ENCODE measurements at places on chromosomes 12 and 14.

GRCh38 chr12:101859664-101860607 lies 17.4 kb upstream of the DRAM1 start:
- DNase-seq, result no peak

GRCh38 chr14:96204151-96205058 lies at the start of gene BDKRB2:
TSS of gene BDKRB2 (plus strand) at chr14:96204839. CDS start at chr14:96237108, 32,269 bp downstream.
- DNase-seq, result no peak

GRCh38 chr12:106566771-106567170 lies 16.0 kb upstream of the RFX4 start:
- no peak for DNase-seq

- DNase-seq, result no peak
Measured at GRCh38 chr14:72517736-72518135, 376.2 kb downstream of the DPF3 start.

- no peak for DNase-seq
Measured at GRCh38 chr12:111881716-111882115, 39.7 kb downstream of the MAPKAPK5 start.

- no peak for DNase-seq
Measured at GRCh38 chr14:68704736-68705720, 87.8 kb downstream of the ZFP36L1 start.

GRCh38 chr14:105192866-105193731 lies 12.0 kb upstream of the NUDT14 start:
- DNase-seq, result no peak

GRCh38 chr14:65006261-65006721 lies 19.6 kb downstream of the FNTB start:
- DNase-seq, result no peak

GRCh38 chr12:108069651-108070165 lies 59.4 kb upstream of the WSCD2 start:
- DNase-seq, result no peak

DNA sequence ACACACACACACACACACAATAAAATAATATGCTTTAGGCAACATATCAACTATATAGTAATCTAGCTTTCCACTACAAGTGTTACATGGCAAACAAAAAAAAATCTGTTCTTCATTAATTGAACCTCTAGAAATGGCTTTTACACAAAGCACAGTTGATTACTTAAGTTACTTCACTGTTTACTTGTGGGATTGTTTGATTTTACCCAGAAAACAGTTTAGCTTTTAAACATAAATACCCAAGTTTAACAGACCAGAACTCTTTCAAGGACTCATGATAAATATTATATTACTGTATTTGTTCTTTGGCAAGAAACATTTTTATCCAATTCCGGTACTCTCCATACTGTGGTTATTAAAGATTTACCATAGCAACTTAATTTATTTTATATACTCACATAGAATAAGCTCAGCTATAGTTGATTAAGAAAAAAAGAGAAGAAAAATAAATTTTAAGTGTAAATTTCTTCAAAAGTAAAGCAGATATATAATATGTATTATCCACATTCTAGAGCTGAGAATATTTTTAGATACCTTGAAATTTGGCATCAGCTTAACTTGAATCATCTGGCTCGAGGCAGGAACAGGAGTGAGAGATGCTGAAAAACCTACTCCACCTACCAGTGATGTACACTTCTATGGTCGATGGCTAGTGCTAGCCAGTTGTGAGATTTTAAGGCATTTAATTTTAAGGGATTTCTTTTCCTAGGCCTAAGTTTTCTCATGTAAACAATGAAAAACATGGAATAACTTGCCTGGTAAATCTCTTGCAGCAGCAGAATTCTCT lies 126.0 kb downstream of the BTG1 start:
- DNase-seq, result no peak

DNA sequence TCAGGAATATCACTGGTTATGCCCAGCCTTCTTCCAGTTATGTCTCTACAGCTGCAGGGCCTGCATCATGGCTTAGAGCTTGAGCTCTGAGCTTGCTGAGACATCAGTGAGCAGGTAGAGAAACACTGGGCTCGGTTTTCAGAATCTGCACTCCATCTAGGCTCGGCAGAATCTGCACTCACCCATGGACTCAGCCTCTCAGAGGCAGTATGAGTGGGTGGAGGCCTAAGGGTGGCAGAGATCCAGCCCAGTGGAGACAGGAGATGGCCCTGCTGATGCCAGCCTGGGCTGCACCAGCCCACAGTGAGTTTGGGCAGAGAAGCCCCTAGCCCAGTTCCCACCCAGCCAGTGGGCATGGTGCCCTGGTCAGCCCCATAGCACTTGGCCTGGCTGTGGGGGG lies 12.8 kb downstream of the KRT80 start:
- DNase-seq, result no peak

- DNase-seq, result no peak
Measured at GRCh38 chr12:42364692-42365091, 38.7 kb downstream of the PPHLN1 start.

GRCh38 chr12:6691473-6691872 lies 2.3 kb upstream of the ZNF384 start:
- no peak for DNase-seq

DNA sequence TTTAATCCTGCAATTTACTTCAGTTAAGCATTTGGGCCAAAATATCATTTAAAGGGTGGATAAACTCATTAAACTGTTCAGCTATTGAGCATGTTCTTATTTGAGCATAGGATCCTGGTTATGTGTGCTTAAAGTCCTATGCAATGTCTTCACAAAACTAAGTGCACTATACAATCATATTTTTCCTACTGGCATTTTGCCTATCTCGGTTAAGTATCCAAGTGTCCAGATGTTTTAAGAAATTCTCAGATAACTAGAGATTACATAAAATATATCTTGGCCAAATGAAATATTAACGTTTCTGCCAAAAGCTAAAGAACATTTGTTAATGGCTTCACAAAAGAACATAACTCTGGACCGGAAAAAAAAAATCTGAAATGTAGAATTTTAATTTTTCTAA lies 250.8 kb upstream of the LRFN5 start:
- DNase-seq, result no peak

GRCh38 chr14:33349871-33350270 lies 411.2 kb downstream of the NPAS3 start:
- DNase-seq, result no peak

- DNase-seq, result no peak
Measured at GRCh38 chr14:79093531-79093930, 923.4 kb downstream of the NRXN3 start.

GRCh38 chr14:67999290-67999689 lies 179.7 kb downstream of the RAD51B start:
- no peak for DNase-seq

- no peak for DNase-seq
Measured at GRCh38 chr12:39966721-39967120, 139.2 kb downstream of the SLC2A13 start.

DNA sequence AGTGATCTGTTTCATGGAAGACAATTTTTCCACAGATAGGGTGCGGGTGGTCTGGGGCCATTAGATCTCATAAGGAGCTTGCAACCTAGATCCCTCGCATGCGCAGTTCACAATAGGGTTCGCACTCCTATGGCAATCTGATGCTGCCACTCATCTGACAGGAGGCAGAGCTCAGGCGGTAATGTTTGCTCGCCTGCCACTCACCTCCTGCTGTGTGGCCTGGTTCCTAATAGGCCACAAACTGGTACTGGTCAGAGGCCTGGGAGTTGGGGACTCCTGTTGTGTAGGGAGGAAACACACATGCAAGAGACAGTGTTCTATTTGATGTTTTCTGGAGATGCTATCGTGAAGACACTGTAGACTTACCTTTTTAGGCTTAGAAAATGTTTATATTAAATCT lies 77.0 kb upstream of the FGD4 start:
- no peak for DNase-seq
